Amygdala (tissue), 56 donors: ENCODE measurements at places on chromosomes 3 and 15.

GRCh38 chr3:5220667-5221431 is 33.3 kb downstream of the EDEM1 start:
- DNase-seq = no peak

DNA sequence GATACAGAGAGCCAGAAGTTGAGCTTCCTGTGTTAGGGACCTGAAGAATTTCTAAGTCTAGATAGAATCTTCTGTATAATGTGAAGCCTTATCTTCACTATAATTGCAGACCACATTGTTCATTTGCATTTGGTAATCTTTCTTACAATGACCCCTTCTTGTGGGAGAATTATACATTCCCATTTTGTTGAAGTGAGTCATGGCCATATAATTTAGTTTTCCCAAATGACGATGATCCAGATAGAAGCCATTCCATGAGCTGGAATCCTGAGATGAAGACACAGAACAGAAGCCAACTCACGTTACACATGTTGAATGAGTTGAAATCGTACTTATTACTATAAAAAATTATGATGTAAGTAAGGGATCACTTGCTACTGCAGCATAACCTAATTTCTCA is 187.8 kb downstream of the TUSC7 start:
- DNase-seq = no peak

DNA sequence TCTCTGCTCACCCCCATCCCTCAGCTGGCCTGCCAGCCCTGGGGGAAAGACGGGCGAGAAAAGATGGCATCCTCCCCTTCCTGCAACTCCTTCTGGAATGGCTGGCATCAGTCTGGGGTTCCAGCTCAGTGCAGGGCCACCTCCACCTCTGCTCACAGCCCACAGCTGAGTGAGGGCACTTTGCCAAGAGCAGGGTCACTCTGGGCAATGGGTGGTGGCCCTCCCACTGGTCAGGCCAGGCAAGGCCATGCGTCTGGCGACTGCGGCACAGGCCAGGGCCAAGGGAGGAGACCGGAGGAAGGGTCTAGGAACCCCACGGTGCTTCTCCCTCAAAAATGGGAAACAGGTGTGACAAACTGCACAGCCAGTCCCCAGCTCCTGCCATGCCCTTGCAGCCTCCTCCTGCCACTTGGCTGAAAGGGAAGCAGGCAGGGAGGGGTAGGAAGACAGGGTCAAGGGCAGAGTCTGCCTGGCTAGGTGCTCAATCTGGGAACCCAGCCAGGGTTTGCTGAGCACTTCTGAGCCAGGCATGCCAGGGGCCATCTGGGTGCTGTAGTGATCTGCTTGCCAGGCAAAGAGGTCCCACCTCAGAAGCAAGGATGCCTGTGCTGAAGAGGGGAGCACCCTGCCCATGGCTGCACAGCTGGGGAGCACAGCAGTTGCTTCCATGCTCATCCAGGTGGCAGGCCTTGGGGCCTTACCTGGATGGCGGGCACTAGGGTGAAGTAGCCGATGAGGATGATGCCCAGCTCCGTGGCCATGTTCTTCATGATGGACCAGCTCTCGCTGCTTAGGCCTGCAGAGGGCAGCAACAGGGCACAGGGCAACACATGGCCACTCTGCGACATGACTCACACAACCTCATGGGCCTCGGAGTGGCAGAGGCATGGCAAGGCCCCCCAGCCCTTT is 41.2 kb downstream of the PTPN23 start:
- no peak for DNase-seq

- DNase-seq = no peak
These were observed 52.4 kb downstream of the HEG1 start for GRCh38 chr3:125003369-125003853.

DNA sequence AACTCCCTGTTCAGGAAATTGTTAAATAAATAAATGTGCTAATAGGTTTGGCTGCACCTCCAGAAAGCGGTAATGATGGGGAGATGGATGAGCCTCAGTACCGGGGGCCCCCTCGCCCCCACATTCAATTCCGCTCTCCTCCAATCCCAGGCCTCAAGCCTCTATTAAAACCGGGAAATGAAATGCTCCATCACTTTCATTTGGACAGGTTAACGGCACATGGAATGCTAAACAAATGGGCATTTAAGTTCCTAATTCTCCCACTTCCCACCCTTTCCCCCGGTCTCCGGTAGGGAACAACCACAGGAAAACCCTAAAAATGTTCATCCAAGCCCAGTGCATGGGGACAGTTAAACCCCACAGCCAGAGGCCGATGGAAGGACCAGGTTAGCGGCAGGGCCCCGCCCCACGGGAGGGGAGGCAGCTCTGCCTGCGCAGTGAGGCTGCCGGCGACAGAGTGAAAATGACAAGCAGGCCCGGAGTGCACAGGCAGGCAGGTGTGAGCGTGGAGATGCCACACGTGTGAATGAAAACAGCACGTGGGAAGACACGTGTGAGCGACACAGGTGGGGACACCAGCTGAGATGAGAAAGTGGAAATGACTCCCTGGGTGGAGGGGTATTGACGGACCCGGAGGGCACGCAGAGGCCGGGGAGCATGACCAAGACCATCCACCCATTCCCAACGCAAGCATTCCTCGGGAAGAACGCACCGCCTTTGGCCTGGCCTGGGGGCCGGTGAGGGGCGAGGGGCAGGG is 28.1 kb downstream of the RNU5B-1 start:
- no peak for DNase-seq

DNA sequence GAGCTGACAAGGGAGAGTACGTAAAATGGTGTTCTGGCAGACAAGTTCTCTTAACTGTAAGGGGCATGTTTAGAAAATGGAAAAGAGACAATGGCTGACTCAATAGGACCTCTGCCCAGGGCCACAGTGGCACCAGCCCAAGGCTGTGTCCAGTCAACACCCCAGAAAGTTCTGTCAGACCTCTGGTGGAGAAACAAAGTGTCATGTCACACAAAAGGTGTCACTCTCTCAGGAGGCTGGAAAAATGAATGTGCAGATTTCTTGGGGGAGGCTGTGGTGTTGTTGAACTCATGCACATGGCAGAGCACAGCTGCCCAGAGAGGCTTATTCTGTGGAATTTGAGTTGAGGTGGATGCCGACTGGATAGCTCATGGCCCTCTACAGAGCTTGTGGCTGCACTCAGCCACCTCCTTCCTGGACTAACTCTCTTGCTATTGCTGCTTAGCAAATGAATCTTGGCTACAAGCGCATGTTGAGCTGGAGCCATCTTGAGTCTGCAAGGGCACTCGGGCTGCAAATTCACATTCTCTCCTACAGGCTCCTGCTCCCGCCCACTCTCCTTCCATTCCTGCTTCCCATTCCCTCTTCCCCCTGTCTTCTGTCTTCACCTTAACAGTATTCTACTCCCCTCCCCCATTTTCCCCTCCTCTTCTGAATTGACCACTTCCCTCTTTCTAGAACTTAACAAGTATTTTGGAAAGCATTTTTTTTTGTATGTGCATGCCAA is 55.8 kb upstream of the SLC7A14 start:
- DNase-seq = no peak

GRCh38 chr3:131053043-131053859 is 26.6 kb downstream of the NEK11 start:
- no peak for DNase-seq

- no peak for DNase-seq
These were observed 5.8 kb downstream of the ZNF80 start for GRCh38 chr3:114231616-114232015.

GRCh38 chr3:54506603-54507002 is 384.3 kb downstream of the CACNA2D3 start:
- DNase-seq = no peak

DNA sequence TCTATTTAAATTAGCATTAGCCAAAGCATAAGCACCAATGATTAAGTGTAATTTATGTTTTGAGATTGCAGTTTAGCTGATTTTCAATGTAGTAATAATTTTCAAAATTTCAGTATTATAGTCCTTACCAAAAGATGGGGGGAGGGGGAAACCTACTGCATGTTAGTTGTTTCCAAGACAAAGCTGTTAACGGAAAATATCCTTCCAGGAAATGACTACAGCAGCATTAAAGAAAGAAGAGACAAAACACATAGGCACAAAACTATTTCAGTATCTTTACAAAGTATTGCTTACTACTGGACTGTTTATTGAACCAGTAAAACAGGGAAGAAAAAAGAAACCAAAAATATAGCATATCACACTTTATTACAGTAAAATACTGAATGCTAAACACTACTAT is 10.5 kb downstream of the BNIP2 start:
- DNase-seq = no peak

DNA sequence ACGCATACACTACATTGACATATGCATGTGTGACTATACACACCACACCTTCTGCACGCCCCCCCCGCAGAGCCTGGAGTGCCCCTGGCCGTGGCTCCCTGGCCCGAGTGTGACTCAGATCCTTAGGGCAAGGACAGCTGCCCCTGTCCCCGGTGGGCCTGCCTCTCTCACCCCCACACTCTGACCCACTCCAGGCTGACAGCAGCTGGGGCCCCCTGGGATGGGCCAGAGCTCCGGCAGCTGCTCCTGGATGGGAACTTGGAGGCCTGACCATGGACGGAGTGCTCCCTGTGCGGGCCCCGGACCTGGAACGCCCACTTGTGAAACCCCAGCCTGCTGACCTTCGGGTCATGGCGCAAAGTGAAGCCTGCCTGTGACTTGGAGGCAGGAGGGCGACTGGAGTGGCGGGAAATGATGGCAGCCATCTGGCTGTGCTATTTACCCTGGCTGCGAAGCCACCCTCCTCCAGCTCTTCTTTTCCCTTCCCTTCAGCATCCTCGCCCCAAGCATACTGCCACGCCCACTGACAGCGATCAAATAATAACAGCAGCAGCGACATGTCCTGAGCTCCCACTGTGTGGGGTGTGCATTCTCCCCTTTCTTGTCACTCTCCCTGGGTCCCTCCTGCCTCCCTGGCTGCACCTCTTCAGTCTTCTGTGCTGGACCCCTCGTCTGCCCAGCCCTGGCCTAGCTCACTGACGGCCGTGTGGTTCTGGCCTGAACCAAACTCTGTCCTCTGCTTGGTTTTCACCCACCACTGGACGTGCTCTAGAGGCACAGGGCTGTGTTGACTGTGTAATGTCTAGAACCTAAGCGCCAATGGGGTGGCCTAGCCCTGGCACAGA is 90.7 kb upstream of the MEF2A start:
- no peak for DNase-seq

DNA sequence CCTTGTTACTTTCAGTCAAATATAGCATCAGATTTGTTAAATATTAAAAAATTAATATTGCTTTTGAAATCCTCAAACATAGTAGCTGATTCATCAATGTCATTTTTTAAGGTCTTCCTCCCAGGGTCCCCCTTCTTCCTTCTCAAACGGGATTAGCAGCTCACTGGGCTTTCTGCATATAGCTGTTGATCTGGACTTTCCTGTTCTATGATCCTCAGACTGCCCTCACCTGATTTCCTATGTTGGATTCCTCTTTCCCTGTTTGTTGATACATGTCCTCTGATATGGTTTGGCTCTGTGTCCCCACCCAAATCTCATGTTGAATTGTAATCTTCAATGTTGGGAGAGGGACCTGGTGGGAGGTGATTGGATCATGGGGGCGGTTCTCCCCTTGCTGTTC is 5.8 kb downstream of the GUCA1C start:
- DNase-seq = no peak

DNA sequence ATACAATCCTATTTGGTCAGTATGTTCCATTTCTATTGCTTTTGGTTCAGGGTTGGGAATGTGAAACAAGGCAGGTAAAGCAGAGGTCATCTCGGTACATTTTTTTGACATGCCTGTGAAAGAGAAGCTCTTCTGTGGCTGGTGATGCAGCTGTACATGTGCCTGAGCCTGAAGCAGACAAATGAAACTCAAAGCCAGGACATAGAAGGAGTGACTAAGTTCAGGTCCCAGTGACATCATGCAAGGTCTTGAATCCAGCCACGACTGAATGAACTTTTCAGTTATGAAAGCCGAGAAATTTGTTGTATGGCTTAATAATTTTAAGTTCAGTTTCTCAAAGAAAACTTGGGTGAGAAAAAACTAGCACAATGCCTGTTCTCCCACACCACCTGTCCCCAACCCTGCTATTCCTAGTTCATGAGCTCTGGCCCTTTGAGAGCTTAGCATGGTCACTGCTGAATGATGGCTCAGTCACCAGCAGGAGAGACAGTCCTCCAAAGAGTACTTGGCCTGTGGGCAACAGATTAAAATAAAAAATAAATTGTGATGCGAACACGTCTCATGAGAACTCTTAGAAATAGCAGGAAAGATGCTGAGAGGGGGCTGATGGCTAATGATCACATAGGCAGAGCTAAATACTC is 600.2 kb upstream of the GRM7 start:
- DNase-seq = no peak

- DNase-seq = no peak
These were observed 363 bp downstream of the GTF2E1 start for GRCh38 chr3:120742849-120743365.

GRCh38 chr15:29034593-29035335 is 149.0 kb downstream of the APBA2 start:
- no peak for DNase-seq

DNA sequence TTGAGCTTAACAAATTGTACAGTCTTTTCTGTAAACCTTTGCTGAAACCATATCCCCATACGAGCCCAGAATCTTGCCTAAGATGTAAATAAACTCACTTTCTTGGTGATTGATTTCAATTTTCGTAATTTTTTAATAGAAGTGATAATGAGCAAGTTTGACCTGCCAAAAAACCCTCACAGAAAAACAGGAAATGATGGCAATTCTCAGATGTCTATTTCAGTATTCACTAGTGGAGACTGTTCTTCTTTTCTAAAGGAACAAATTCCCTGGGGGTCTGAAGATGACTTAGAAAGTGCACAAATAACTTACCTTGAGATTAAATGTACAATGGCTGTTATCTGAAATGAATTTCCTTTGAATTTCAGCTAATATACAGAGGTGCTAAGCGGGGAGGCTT is 116.5 kb upstream of the CMC1 start:
- no peak for DNase-seq

DNA sequence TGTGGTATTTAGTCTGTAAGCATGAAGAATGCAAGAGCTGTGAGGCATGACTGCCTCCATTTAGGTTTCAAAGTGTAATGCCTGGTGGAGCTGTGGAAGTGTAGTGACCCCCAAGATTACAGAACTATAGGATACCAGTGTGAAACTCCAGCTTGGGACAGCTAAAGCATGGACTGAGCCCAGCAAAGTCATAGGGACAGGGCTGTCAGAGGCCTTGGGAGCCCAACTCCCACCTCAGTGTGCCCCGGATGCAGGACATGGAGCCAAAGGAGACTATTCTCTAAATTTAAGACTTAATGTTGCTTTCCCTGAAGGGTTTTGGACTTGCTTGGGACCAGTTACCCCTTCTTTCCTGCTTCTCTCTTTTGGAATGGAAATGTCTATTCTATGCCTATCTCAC is 10.8 kb downstream of the GPR15 start:
- no peak for DNase-seq

GRCh38 chr3:119220198-119220597 is 20.5 kb downstream of the B4GALT4 start:
- no peak for DNase-seq

DNA sequence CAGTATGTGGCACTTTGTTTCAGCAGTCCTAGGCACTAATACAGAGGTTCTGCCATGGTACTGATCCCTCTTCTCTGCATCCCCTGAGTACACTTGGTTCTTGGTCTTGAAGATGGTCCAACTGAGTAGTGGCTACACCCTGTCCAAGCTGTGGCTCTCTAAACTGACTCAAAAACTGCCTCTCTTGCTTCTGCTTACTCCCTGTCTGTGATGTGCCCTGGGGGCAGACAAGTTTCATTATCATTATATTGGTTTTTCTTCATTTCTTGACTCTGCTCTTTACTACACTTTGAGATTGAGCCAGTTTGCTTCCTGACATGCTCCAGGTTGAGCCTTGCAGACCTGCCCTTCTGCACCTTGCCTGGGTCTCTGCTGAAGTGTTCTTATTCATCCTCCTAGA is 18.9 kb upstream of the ST3GAL6 start:
- DNase-seq = no peak
